Bronchial smooth muscle cell (primary cell): ENCODE measurements at places on chromosomes 5 and 9. TPM values are rescaled to one million over a fixed set of nuclear protein-coding genes. Genes with fewer than 3 reads are reported as not detected.

The HMMR gene
- 0.86 and 4.7 TPM in 2 replicates for total RNA-seq

The WNT8A gene
- not detected in 2 replicates for total RNA-seq

The SLC1A1 gene
- total RNA-seq: 4.8 and 8.5 TPM in 2 replicates

The LIX1 gene
- not detected in 2 replicates for total RNA-seq

The KIAA0825 gene
- total RNA-seq: 2.7 and 5.2 TPM in 2 replicates

The ARRDC1 gene
- total RNA-seq: 11.7 and 11.8 TPM in 2 replicates
